ENCODE measurements at places on chromosomes 2 and 18. TPM values are rescaled to one million over a fixed set of nuclear protein-coding genes. Genes with fewer than 3 reads are reported as not detected.

Gene GAL3ST2
- not detected for total RNA-seq

Gene SLC39A6
- total RNA-seq, result 14.6 TPM

Gene CNGA3
- not detected for total RNA-seq

Gene IL36A
- 1.8 TPM for total RNA-seq

Gene MFSD2B
- 0.76 TPM for total RNA-seq

Gene TMX3
- 65.2 TPM for total RNA-seq

Gene CYRIA
- total RNA-seq, result 1.1 TPM

All from naive thymus-derived CD4-positive, alpha-beta T cell (primary cell).